ENCODE measurements at places on chromosomes 11 and 22.

DNA sequence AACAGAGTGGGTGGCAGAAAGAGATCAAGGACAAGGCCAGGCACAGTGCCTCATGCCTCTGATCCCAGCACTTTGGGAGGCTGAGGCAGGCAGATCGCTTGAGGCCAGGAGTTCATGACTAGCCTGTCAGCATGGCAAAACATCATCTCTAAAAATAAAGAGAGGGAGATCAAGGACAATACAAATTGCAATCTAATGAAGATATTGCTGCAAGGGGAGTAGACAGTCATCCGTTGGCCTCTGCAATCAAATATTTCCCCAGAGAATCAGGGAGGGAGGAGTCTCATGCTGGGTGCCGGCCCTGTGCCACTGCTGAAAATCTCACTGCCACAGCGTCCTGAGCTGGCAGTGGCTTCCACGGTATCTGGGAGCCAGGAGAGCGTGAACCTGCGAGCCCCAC lies 19.4 kb upstream of the IL17RA start:
- DNase-seq: peak; percentile 33

- no peak for DNase-seq
Measured at GRCh38 chr22:46119729-46120419, 30.5 kb upstream of the PPARA start.

GRCh38 chr22:47249370-47249928 lies 487.0 kb downstream of the TBC1D22A start:
- DNase-seq: no peak

- DNase-seq: peak; percentile 88
Measured at GRCh38 chr11:35138943-35139721, at the start of gene CD44. Gene CD44, plus strand, starts transcription at chr11:35139171. Its CDS starts 133 bp downstream, at chr11:35139304.

GRCh38 chr11:64036087-64037026 lies 626 bp downstream of the FLRT1 start:
- DNase-seq: peak; percentile 75

DNA sequence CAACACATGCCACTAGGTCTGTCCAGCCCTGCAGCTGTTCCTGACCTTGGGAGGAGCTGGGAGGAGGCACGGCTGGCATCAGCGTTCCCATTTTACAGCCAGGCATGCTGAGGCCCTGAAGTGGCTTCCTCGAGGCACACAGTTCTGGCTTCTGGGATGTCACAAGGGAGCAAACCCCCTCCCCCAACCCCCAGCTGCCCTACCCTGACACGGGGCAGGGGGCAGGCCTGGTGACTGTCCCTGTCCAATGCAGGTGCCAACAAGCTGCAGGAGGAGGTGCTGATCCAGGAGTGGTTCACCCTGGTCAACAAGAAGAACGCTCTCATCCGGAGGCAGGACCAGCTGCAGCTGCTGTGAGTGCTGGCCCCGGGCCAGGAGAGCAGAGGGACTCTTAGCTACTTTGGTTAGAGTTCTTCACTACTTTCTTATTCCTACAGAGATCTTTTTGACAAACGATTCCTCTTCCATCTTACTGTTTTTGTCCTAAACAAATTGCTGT lies 5.3 kb downstream of the KCNK7 start:
- DNase-seq: no peak

All from NB4 (cell line).